ENCODE measurements at places on chromosomes 4 and X.

DNA sequence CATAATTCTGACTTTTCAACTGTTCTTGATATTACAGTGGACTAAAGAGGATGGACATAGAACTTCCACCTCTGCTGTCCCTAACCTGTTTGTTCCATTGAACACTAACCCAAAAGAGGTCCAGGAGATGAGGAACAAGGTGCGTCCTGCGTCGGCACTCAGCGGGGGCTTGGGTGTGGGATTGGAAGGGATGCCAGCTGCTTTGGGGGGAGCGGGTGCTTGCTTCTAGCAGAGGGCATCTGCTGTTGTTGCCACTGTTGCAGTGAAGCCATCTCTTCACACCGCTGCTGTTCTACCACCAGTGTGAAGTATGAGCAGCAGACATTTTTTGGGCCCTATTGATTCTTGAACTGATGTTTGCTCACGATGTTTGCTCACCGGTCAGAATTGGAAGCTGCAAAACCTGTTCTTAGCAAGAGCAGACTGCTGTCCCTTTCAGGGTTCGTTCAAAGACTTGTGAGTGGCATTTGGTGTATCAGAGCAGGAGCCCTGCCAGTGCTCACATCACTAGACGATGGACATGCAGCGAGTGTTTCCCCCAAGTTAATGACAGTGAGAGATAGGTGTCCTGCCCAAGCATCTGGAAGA lies 55.4 kb downstream of the NOP14 start:
- no peak for DNase-seq

- DNase-seq: peak; percentile 75
These were observed 253.2 kb downstream of the SPRY1 start for GRCh38 chr4:123649645-123650391.

DNA sequence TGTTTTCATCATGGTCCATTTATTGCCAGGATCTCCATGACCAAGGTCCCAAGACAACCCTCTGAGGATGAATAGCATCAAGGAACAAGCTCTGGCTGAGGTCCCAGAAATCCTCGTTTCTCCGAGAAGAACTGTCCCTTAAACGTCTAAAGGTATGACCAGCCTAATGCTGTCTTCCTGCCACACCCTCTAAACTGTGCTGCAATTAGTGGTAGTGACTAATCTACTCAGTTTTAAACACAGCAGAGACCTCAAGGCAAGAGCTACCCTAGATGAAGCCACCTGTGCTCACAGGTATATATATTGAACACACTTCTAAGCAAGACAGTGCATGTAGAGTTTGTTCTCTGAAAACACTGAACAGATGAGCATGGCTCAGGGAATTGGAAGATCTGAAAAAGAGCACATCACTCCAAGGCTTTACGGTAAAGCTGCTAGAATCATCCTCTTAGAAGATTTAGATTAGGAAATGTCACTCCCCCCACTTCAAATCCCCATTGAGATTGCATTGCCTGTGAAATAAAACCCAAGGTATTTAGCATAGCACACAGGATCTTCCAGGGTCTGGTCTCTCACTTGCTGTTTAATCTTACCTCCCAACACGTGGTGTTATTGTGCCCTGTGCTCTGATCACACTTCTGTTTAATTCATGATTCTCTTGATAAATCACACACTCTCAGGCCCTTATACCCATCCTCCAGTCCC lies 173.9 kb upstream of the VCX3A start:
- DNase-seq: no peak

GRCh38 chr4:7420661-7421040 lies 14.1 kb downstream of the PSAPL1 start:
- DNase-seq: no peak

GRCh38 chr4:113170805-113171468 lies 121.5 kb downstream of the ANK2 start:
- DNase-seq: no peak

DNA sequence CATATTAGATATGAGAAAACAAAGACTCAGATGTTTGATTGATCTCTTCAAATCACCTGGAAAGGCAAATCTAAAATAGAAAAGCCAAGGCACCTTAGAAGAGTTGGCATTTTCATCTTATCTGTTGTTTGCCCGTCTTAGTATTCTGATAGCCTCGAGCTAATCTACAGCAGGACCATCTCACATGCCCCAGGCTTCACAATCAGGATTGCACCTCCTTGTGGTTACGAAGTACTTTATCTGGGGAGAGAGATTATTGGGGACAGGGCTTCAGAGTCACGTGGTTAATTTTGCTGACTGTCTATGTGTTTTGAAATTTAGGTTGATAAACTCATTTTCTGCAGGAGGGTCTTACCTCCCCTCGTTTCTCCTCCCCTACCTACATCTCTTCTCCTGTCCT lies 313.1 kb upstream of the ANXA10 start:
- DNase-seq: no peak

- no peak for DNase-seq
These were observed 2.7 kb downstream of the FOXO4 start for GRCh38 chrX:71098302-71098701.

Data from left kidney (tissue), 8 donors.